ENCODE measurements at places on chromosomes 4 and X.

GRCh38 chrX:313546-313945 lies 5.0 kb downstream of the GTPBP6 start:
- DNase-seq, result no peak

DNA sequence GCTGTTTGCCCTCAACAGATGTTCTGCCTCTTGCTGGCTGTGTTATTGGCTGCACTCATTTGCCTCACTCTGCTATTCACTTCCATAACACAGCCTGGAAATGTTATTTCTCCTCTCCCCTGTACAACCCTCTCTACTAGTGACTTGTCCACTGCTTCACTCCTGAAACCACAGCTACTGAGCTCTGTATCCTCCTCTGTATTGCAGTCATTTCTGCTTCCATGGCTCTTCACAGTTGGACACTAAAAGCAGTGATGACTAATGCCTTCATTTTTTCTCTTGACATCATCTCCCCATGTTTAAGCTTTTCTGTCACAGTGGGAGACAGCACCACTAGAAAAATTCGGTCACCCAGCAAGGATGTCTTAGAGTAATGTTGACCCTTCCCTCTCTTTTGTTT lies 123.0 kb upstream of the PPP1R2C start:
- DNase-seq, result no peak

DNA sequence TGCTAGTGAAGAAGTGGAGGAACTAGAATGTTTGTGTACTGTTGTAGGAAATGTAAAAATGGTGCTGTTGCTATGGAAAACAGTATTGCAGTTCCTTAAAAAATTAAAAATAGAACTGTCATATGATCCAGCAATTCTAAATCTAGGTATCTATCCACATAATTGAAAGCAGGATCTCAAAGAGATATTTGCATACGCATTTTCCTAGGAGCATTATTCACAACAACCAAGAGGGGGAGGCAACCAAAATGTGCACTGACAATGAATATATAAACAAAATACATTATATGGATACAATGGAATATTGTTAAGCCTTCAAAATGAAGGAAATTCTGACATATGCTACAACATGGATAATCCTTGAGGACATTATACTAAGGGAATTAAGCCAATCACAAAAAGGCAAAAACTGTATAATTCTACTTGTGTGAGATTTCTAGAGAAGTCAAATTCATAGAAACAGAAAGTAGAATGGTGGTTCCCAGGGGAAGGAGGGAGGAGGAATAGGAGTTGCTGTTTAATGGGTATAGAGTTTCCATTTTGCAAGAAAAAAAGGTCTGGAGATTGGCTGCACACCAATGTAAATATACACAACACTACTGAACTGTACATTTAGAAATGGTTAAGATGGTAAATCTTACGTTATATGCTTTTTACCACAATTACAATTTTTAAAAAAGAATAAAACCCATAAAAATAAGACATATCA lies 35.6 kb upstream of the KCNE5 start:
- DNase-seq, result no peak

DNA sequence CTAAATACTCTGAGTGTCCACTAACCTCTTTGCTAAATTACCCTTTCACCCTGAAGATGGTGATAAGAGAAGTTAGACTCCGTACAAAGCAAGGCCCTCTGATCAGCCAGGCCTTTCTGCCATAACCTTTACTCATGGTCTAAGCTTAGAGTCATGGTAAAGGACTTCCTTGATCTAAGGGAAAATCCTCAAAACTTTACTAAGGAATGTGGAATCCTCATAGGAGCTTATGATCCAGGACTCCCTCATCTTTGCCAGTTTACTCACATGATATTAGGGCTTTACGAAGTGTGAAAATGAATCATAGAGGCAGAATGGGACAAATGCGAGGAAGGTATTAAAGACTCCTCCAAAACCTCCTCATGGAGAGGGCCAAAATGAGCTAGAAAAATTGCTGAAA lies 7.9 kb upstream of the FAM13A start:
- no peak for DNase-seq

- DNase-seq, result peak; percentile 42
These were observed 211.8 kb upstream of the PSAPL1 start for GRCh38 chr4:7646384-7647061.

DNA sequence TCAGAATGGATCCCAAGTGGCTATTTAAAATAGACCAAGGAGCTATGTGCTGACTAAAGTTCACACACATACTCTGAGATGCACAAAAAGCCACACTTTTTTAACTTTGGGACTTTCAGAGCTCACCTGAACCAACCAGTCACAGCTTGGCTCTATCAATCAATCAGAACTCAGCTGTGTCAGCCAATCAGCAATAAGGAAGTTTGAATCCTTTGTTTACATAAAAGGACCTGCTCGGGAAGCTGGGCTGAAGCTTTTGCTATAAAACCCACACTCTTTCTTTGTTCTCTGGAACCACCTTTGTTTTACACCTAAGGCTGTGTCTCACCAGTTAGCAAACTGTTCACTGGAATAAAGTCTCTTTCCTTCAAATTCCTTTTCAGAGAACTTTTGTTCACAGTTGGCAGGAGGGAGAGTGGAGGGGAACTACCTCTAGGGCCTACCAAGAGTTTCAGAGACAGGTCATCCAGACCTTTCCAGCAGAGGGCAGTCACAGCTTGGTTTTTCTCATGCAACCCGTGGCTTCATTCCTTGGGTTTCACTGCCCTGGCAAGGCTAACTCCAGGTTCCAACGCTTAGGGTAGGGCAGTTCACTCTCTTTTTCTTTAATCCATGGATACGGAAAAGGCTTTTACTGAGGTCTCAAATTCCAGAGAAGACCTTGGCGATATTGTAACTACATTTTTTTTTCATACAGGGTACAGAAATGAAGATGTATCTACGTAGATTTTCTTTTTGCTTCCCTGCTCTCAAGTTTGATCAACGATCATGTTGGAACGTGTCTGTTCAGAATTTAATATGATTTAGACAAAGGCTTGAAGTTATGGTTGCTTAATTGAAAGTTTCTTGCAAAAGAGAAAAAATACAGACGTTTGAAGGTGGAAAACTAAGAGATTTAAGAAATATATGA lies 80.7 kb downstream of the GPRIN3 start:
- DNase-seq, result peak; percentile 62

DNA sequence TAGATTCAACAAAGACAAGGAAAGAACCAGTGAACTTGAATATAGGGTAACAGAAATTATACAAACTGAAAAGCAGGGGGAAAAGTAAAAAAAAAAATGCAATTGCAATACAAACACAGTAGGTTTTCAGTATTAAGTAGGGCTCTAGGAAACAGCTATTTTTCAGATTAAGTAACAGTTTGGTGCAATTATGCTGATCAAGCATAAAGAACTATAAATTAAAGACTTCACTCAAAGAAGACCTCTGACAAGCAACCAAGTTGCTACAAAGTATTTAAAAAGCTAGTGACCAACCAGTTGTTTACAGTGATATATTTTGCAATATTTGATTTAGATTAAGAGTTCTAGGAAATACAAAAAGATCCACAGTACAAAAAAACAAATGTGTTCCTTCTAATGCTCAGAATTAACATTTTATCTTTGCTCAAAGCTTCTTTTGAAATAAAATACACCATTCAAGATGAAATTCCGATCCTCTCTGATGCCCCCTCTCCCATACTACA lies 230.8 kb upstream of the FTHL17 start:
- DNase-seq, result no peak

DNA sequence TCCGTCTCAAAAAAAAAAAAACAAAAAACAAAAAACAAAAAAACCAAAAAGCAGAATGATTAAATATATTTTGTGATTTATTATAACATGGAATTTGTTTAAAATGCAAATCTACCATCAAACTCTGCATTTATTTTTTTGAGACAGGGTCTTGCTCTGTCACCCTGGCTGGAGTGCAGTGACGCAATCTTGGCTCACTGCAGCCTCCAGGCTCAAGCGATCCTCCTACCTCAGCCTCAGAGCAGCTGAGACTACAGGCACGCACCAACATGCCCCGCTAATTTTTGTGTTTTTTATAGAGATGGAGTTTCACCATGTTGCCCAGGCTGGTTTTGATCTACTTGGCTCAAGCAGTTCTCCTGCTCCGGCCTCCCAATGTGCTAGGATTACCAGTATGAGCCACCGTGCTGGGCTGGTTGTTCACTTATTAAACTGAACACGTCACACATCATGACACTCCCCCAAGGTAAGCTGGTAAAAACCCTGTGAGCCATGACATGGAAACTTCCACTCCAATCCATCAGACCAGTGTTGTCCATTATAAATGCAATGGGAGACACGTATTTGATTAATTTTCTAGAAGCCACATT lies 45.7 kb downstream of the RBM47 start:
- DNase-seq, result no peak

DNA sequence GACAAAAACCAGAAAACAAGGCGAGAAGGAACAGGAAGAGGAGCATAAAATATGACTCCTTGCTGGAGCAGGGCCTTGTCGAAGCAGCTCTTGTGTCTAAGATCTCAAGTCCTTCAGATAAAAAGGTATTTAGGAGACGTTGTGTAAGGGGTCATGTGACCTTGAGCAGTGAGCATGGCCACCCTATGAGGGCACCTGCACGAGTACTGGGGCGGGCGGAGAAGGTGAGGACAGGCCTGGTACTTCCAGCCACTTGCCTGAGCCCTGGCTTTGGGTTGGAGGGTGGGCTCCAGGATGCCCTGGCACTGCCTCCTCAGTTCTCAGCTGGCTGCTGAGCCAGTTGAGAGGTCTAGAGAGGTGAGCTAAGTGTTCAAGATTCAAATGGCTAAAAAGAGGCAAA lies 29.9 kb downstream of the NSD2 start:
- DNase-seq, result no peak

- no peak for DNase-seq
These were observed 853.4 kb downstream of the STIM2 start for GRCh38 chr4:27714073-27714472.

DNA sequence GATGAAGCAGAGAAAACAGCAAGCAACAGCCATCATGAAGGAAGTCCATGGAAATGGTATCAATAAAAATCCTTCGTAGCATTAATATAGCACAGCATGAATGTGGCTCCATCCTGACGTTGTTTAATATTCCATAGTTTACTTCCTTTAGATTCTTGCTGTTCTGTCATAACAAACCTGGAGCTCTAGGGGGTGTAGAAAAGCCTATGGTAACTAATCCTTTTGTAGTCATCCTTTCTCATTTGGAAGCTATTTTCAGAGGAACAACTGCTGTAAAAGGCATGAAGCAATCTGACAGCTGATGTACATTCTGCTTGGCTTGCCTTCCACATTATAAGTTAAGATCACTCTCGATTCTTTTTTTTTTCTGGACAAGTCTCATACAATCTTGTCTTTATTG lies 914 bp downstream of the MYOZ2 start:
- DNase-seq, result no peak

- no peak for DNase-seq
These were observed 78.9 kb downstream of the NDST3 start for GRCh38 chr4:118113220-118113619.

DNA sequence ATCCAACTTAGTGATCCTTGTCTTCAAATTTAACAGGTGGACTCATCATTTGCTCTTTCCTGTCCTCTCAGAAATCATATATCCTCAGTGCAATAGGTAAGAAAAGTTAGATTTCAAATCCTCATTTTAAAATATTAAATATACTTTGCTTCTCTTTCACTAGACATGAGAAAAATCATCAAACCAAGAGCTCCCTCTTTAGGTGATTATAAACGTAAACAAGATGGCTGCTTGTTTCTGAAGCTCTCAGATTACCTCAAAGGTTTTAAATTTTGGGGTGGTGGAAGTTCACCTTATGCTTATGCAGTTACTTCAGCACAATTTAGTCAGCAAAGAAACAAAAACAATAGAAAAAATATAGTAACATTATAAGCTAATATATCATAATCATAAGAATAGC lies 27.3 kb downstream of the CSN3 start:
- DNase-seq, result peak; percentile 10

- DNase-seq, result no peak
These were observed 3.3 kb upstream of the HMGB2 start for GRCh38 chr4:173337463-173337862.

DNA sequence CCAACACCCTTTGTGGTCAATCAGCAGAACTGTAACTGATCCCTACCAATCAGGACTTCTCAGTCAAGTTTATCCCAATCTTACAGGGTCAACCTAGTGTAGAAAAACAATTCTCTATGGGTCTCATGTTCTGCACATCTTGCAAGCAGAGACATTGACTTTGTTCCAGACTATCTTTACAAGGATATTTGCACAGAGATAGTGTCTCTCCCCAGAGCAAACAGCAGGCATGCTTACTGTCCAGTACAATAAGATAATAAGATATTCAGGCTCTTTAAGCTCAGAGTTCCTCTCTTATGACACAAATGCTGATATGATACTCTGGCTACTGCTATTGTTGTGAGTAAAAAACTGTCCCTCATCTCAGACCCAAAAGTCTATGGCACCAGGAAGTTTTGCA lies 53.2 kb downstream of the ACSL4 start:
- no peak for DNase-seq

- no peak for DNase-seq
These were observed 8.8 kb downstream of the FSTL5 start for GRCh38 chr4:162154862-162155540.

- DNase-seq, result no peak
These were observed 166.6 kb upstream of the GLRA2 start for GRCh38 chrX:14362721-14363120.

DNA sequence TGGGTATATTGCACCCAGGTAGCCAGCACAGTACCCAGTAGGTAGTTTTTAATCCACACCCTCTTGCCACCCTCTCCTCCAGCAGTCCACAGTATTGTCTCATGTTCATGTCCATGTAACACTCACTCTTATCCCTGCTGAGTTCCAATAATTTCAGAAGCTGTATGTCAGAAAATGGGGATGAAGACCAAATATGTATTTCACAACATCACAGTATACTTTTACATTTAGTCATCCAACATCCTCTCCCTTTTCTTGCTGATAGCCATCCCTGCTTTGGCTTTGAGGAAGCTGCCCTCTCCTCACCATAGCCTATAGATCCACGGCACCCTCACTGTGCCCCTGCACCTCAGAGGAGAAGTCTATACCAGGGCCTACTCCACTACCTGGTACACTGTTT lies 126.0 kb upstream of the LDB2 start:
- no peak for DNase-seq

DNA sequence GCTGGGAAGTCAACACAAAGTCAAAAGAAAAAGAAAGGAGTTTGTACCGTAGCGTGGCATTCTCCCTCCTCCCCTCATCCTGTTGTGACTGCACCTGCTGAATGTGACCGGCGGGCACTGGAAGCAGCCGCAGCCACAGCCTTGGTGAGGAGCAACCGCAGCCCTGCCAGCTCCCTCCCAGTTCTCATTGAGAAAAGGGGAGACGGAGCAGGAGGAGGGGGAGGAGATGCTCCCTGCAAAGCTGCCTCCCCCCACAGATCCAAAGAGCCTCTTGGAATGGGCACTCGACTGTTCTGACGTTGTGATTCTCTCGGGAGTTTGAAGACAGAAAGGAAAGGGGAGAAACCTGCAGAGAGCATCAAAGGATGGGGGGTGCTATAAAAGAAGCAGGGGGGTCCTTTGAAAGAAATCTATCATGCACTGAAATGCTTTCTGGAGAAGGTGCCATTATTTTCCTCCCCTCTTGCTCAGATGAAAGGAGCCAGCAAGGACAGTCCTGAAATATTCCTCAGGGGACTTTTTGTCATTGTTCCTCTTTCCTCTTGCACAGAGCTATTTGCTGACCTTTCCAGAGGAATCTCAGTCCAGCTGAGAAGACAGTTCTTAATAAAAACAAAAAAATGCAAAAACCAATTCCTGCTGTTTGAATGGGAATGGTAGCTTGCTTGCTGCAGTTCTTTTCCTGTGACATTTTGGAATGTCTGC lies 429.7 kb downstream of the MAPK10 start:
- peak; percentile 7 for DNase-seq
